Activated T-helper 17 cell treated with anti-CD3 and anti-CD28 coated beads, Interleukin-2, amount 50 U/mL, for 72 hours (primary cell): ENCODE measurements at places on chromosomes 12 and 14. TPM values are rescaled to one million over a fixed set of nuclear protein-coding genes. Genes with fewer than 3 reads are reported as not detected.

CBLN3 gene
- total RNA-seq, result 11.1 TPM

KRT85 gene
- not detected for total RNA-seq

TMEM119 gene
- 0.71 TPM for total RNA-seq

CTSG gene
- total RNA-seq, result not detected

C1QL4 gene
- total RNA-seq, result not detected

EXD2 gene
- 11.8 TPM for total RNA-seq

FKBP3 gene
- total RNA-seq, result 80.5 TPM
